ENCODE measurements at places on chromosomes 1 and 21.

DNA sequence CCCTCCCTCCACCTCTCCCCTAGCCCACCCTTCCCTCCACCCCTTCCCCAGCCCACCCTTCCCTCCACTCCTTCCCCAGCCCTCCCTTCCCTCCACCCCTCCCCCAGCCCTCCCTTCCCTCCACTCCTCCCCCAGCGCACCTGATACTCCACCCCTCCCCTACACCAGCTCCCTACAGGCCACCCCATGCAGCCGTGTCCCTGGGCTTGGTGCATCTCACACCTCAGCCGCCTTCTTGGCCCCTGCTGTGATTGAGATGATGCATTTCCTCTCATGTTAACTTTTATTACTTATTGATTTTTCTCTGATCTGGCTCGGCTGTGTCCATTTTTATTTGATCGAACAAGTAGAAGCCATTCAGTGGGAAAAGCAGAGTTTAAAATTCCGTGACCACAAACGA, 243.8 kb downstream of the MATN1 start:
- no peak for DNase-seq

DNA sequence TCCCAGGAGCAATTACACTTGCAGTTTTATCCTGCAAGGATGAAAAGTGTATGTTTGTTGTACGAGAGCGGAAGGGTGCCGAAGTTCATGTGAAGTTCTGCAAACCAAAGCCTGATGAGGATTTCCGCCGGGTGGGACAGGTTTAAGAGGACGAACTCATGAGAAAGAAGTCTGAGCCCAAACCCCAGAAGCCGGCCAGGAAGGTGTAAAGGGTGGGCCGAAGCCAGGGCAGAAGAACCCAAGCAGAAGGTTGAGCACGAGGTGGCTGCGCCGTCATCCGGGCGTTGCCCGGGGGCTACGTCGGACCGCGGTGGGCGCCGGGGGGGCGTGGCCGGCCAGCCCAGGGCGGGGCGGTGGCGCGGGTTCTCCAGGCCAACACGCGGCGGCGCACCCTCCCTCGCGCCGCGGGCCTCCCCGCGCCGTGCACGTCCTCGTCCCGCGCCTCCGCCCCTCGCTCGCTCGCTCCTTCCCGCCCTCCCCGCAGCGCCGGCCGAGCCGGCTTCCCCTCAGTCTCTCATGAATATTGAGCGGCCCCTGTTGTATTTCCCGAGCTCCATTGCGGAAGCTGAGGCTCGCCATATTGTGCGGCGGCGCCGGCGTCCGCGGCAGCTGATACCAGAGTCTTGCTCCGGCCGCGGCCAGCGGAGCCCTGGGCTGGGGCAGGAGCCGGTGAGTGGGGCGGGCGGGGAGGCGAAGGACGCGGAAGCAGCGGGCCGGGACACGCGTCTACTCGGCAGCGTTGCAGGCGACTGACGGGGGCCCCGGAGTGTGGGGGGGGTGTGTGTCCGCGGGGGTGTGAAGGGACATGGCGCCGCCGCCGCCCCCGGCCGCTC, at the start of gene RNF2:
Gene RNF2 (plus strand): TSS at position 578 of the 833 bp plus-strand sequence. CDS start 41,996 bp downstream, outside the sequence.
- peak; percentile 92 for DNase-seq

- DNase-seq, result peak; percentile 96
These were observed 275.9 kb upstream of the C1orf105 start for GRCh38 chr1:172144445-172145061.

- no peak for DNase-seq
These were observed 62.7 kb downstream of the DMAP1 start for GRCh38 chr1:44275991-44276405.

DNA sequence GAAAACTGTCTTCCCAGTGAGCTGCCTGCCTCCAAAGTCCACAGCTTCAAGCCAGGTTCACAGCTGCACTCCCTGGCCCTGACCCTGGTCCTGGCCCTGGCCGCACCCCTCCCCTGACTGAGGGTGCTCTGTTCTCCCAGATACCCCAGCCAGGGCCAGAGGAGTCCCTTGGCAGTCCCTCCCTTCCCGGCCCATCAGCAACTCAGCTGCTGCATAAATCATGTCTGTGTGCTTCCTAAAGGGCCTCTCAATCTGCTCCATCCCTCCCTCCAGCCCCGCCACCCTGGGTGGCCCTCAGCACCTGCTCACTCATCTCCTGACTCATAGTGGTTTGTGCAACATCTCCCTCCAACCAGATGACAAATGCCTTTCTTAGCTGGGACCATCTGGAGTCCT, 24.8 kb upstream of the C1orf174 start:
- no peak for DNase-seq

GRCh38 chr21:38267136-38267755, 10.5 kb downstream of the KCNJ15 start:
- DNase-seq, result no peak

DNA sequence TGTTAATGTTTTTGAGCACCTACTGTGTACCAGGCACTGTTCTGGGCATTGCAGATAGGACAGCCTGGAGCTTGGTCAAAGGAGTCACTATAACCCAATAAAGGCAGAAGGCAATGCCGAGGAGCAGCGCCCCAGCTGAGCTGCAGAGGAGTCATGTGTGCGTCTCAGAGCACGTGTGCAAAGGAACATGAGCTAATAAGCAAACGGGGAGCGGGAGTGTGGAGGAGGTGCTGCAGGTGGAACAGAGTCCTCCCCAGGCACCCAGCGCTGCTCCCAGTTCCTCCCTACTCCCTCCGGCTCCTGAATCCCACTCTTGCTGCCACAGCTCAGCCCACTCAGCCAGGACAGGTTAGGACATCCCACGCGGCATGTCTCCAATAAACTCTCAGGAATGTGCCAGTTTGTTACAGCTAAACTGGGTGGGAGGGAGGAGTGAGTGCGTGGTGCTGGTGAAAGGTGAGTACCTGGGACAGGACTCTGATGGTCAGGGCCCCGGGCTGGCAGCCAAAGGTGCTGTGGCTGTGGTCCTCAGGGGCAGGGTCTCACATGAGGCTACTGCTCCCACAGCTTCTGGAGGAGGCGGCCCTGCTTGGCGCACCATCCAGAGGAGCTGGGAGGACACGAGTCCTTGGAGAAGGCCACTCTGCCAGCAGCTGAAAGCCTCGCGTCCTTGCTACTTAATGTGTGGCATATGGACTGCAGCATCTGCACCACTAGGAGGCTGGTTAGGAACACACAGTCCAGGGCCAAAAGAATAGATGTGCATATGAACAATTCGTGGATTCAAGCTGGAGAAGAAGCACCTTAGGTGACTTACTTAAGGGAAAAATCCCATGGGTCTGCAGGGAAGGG, 52.3 kb downstream of the GRIK3 start:
- no peak for DNase-seq

GRCh38 chr1:96842215-96842614, 120.6 kb downstream of the PTBP2 start:
- no peak for DNase-seq

GRCh38 chr1:58622571-58622970, 45.5 kb upstream of the TACSTD2 start:
- no peak for DNase-seq

- no peak for DNase-seq
These were observed 352.5 kb downstream of the ZNF326 start for GRCh38 chr1:90347366-90347765.

GRCh38 chr1:25795946-25796810, 3.8 kb upstream of the SELENON start:
- DNase-seq, result no peak

DNA sequence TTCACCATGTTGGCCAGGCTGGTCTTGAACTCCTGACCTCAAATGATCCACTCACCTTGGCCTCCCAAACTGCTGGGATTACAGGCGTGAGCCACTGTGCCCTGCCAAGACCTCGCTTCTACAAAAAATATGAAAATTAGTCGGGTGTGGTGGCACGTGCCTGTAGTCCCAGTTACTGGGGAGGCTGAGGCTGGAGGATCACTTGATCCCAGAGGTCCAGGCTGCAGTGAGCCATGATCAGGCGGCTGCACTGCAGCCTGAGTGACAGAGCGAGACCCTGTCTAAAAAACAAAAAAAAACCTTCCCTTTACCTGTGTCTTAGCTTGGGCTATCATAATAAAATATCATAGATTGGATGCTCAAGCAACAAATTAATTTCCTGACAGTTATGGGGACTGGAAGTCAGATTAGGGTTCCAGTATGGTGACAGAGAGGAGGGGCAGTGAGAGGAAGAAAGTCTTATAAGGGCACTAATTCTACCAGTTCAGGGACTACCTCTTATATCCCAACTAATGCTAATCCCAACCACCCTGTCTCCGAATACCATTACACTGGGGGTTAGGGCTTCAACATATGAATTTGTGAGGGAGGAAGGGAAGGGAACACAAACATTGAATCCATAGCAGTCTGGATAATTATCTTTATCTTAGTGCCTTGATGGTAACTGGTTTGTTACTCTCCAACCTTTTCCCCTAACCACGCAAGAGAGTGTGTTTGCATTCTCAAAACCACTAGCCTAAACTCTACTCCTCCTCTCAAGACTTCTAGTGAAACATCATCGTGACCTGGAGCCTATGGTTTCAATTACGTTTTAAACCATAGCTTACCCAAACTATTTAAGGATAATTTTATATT, 1.0 kb upstream of the NAXE start:
- no peak for DNase-seq

DNA sequence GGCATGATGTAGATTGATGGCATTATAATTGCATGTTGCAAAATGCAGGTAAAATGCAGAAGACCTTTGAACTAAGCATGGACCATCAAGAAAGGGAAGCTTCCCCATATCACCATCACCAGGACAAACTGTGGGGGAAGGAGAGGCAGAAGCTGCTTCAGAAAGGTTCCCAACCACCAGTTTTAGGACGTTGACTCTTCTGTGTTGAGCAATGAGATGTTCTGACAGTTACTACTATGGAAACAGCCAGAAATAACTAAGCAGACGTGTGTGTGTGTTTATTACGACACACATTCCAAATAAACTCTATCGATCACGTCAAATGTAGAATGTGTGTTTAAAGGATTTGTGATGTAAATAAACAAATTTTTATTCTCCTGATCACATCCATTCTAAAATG, 110.2 kb upstream of the PLD5 start:
- DNase-seq, result no peak

DNA sequence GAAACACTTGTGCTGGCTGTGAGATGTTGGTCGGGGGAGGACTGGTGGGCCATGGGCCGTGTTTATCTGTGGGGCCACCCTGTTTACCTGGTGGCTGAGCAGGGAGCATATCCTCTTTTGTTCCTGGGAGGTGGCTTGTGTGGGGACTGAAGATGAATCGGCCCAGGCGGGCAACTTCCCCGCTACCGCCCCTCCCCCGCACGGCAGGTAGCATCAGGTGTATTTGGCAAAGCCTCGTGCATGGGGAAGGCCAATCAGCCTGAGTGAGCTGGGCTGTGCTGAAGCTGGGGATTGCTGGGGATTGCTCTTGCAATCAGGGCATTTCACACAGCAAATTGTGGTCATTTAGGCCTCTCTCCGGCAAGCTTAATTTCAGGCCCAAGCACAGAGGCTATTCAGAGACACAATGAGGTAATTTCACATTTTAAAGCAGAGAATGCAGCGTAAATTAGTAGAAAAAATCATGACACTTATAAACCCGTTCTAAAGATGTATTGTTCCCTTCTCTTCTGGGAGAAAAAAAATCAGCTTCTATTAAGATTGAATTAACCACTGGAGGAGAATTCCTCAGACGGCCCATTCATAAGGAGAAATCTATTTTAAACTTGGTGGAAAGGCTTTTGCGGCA, 197.7 kb upstream of the POU3F1 start:
- no peak for DNase-seq

GRCh38 chr21:40803101-40803500, 43.9 kb downstream of the DSCAM start:
- DNase-seq, result no peak

DNA sequence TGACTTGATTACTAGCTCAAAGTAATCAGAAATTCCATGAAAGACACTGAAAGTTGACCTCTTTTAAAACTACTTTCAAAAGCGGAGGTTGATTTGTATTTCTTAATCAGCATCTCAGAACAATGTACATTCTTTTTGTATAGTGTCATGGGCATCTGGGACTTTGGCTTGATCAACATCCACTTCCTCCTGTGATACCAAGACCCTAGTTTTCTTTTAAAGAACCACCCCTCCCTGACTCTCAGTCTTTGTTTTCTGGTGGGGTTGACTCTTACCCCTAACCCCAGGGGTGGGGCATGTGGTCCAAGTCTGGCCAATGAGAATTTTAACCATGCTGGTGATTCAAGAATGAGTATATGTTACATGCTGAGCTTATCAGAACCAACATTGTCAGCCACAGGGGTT, 21.7 kb upstream of the IRF2BP2 start:
- DNase-seq, result no peak

- no peak for DNase-seq
These were observed 42.3 kb downstream of the MAN1C1 start for GRCh38 chr1:25658791-25659431.

DNA sequence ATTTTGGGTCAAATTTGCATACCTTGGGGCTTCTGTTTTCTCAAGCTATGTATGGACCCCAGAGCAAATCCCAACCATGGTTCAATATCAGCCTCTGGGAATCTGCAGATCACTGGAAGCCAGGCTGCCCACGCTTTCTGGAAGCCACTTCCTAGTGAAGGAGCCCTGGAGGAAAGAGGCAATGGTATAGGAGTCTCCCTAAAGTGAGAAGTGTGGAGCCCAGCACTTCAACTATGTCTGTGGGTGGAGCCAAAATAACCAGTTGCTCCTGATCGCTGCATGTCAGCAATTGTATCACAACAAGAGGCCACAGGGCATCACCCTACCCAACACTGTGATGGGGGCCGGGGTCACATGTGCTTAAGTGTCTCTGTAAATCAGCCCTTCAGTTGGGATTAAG, 26.9 kb downstream of the ETS2 start:
- no peak for DNase-seq

- DNase-seq, result no peak
These were observed 13.2 kb downstream of the CAPN9 start for GRCh38 chr1:230760360-230760827.

DNA sequence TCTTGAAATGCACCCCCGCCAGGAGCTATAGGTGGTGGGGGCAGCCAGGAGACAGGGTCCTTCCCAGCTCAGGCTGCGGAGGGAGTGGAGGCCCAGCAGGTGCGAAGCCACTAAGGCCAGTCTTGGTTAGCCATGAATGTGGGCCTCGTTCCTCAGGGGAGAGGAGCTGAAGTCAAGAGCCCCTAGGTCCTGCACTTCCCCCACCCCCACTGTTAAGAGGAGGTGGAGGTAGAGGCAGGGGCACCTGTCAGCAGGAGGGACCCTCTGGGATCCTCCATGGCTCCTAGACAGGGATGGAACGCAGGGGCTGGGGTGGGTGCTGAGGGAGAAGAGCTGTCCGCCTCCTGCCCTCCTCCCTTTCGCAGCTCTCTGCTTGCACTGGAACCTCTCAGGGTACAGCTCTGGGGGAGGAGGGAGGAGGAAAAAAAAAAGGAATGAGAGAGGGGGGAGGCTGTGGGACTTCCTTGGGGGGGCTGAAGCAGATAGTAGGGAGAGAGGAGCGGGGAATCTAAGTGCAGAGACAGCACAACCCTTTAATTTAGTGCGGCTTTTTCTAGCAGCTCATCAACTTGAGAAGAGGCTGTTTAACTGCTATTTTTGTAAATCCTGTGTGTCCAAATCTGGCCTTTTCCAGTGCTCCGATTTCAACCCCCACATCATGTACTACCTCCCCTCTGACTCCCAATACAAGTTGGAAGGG, 37.0 kb downstream of the MATN1 start:
- DNase-seq, result peak; percentile 36

DNA sequence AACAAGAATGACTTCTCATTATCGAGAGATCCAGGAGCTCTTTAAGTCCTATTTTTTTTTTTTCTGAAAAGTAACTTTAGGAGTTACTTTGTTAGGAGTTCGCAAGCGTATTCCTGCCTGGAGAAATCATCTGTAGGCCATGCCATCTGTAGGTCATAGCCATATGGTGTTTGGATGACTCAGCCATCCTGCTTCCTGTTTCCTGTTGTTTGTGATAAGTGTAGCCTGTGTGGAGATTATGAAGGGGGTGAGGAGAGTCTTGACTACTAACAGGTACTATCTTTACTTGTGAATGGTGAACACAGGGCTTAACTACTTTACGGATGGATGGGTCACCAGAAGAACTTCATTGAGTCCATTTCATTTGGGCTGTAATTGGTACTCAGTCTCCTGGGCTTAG, 327.2 kb downstream of the PTPRU start:
- no peak for DNase-seq
